NCI-H510A (cell line): ENCODE measurements at places on chromosomes 4 and X.

GRCh38 chr4:34187056-34187455 lies 2057.3 kb downstream of the ARAP2 start:
- DNase-seq: no peak

GRCh38 chr4:9952415-9952950 lies 68.8 kb downstream of the SLC2A9 start:
- DNase-seq: no peak

- no peak for DNase-seq
Observed at GRCh38 chr4:181006499-181007260, 1236.5 kb upstream of the TENM3 start.

GRCh38 chr4:135277068-135277979 lies 1075.7 kb upstream of the PABPC4L start:
- DNase-seq: no peak

DNA sequence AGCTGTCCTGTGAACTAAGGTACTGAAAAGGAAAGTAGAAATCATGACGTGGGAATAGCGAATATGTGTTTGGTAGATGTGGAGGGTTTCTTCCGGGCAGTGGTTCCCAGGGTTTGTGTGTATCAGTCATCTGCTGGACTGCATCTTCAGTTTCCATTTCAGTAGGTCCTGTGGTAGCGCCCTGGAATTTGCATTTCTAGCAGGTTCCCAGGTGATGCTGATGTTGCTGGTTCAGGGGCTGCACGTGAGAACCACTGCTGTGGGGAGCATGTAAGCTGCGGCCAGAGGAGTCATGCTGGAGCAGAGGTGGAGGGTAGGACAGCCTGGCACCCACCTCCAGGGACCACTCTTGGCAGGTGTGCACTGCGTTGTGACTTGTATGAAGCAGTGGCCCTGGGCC lies 47.1 kb downstream of the ARHGAP10 start:
- no peak for DNase-seq

DNA sequence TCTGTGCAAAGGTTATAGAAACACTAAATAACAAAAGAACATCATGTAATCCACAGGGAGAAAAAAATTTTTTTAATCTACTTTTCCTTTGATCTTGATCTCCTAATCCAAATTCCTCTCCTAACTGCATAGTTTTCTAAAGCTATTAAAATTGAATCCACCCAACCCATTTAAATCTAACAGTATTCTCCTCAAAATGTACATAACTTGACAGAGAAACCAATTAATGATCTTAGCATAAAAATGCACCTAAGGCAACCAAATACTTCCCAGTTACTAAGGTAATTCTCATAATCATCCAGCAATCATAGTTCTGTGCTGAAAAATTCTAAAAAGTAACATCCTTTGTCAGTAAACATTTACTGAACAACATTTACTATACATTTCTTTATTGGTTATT lies 60.7 kb downstream of the PRDM5 start:
- DNase-seq: no peak

- DNase-seq: no peak
Observed at GRCh38 chrX:49761481-49761880, 65.7 kb upstream of the PAGE1 start.

DNA sequence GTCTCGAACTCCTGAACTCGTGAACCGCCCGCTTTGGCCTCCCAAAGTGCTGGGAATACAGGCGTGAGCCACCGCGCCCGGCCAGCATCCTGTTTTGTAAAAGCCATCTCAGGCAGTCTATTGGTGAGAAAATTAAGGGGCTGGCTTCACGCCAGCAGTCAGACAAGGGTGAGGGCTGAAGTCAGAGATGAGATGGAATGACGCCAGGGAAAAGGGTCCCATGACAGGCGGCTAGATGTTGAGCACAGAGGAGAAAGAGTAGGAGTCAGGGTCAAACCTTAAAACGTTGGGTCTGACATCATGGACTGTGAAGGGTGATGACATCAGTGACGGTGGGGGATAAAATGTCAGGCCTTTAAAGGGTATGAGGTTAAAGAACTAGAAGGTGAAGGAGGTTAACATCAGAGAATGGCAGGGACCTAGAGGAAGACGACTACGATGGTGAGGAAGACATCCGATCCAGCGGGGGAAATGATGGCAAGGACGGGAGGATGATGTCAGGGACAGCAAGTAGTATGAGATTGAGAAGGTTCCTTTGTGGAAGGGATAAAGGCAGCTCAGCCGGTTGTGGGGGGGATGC lies 504 bp upstream of the RBM3 start:
- no peak for DNase-seq

- no peak for DNase-seq
Observed at GRCh38 chr4:60422439-60422838, 777.7 kb upstream of the ADGRL3 start.

GRCh38 chr4:6035786-6036185 lies 17.6 kb upstream of the C4orf50 start:
- DNase-seq: no peak
